ENCODE measurements at places on chromosomes 16 and 17.
A peak's percentile ranks its signal among the peaks of the same experiment; 100 is the strongest.

GRCh38 chr17:7436556-7437368, 1.5 kb downstream of the TMEM102 start:
- DNase-seq, result peak; percentile 83

- DNase-seq, result no peak
These were observed 3.9 kb downstream of the PAQR4 start for GRCh38 chr16:2973093-2973492.

DNA sequence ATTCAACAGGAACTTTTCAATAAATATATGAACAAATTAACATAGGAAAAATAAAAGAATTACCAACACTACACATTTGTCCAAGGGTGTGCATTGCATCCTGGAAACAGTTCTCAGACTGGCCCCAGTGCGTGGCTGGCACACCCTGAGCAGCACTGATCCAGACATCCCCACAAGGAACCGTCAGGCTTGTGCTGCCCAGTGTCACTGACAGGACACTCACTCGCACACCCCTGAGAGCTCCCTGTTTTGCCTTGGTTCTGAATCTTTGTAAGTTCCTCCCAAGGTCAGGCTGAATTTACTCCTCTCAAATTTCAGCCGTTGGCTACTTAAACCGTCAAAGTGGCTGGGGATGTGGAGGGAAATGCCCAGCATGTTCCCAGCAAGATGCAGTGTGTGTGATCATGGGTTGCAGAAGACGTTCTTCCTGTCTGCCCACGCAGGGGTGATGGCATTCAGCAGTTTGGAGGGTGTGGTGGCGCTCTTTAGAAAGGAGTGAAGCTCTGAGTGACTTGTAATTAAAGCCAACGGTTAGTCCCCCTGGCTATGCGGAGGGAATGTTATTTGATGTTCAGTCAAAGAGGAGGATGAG, 1.7 kb downstream of the MT2A start:
- DNase-seq, result no peak

GRCh38 chr16:89330177-89330856, 112.8 kb downstream of the ZNF778 start:
- DNase-seq, result no peak

- DNase-seq, result no peak
These were observed 879 bp upstream of the ACSF2 start for GRCh38 chr17:50424996-50425681.

- no peak for DNase-seq
These were observed 78.0 kb upstream of the AMZ2 start for GRCh38 chr17:68169840-68170239.

DNA sequence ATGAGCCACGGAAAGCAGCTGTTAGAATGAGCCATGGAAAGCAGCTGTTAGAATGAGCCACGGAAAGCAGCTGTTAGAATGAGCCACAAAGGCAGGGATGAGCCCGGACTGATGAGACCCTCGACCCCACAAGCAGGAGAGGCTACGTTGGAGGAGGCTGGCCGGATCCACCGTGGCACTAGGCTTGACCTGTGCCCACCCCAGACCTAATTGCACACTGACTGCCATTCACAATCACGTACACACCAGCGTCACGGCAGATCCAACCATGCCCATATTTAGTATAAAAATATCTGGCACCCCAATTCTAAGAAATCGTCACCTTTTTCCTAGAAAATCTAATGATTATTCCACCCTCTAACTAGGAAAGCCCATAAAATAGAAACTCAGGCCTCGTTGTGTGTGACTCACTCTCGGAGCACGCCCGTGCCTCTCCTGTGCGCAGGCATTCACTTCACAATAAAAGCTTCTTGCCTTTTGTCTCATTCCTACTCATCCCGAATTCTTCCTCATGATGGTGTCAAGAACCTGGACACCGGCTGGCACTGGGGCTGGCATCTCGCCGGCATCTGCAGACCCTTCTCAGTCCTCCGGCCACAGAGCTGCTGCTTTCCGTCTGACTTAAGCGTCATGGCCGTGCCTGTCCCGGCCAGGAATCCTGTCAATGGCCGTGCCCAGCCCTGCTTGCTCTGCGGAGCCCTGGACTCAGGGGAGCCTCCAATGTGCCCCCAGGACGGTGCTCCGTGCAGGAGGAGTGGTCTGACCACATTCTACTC, 5.5 kb upstream of the SECTM1 start:
- no peak for DNase-seq

- DNase-seq, result no peak
These were observed 3.8 kb downstream of the SMARCD2 start for GRCh38 chr17:63838631-63839171.

DNA sequence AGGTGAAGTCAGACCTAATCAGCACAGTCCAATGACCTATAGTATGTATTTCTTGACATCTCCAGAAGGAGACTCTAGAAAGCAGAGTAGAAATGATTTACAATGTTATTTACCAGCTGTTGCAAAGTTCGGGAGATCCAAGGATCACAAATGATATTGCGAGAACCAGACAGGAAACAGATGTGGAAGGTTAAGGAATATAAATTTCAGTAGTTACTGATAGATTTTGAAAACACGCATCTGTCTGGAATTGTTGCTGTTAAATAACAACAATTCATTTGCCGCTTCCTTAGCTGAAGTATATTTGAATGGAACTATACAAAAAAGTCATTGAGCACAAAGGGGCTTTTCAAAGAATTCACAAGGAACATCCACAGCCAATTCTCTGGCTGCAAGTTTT, 72.0 kb downstream of the STXBP4 start:
- DNase-seq, result no peak

DNA sequence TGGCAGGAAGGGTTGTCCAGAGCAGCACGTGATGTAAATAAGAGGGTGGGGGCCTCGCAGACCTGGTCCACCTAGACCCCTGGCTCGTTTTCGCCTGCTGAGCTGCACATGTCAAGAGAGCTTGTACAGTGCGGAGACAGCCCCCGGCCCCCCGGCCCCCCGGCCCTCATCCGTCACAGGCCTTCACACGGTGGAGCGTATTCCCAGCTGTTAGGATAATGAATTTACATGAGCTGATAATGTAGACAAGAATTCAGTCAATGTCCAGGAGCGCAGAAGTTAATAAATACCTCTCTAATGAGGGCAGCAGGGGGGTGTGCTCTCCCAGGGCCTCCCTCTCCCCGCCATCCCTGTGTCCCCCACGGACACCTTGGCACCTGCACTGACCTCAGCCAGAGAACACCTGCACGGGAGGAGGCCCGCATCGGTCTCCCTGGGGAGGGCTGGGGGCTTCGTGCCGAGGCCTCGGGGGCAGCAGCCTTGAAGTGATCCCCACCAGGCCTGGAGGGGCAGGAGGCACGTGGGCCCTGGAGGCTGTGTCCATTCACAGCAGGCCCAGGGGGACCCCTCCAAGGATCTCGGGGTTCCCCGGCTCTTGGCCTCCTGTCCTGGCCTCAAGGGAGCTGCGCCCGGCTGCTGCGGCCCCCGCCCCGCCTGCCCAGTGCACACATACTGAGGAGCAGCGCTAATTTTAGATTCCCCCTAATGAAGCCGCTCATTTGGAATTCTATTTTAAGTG, 14.6 kb downstream of the GSE1 start:
- no peak for DNase-seq

DNA sequence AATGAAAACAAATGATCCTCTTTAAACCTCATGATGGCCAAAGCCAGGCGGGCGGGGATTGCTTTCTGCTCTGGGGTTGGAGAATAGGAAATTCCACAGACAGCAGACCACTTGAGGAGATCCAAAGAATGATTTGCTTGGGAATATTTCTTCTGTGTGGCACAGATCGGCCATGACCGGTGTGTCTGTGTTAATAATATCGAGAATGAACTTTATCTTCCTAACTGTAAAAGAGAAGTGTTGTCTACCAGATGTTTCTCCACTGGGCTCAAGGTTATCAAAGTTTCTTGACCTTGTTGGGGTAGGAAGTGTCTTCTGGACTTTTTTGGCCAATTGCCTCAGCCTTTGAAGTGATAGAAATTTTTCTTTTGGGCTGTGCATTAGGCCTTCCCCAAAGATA, 186.6 kb upstream of the ZFHX3 start:
- DNase-seq, result no peak

DNA sequence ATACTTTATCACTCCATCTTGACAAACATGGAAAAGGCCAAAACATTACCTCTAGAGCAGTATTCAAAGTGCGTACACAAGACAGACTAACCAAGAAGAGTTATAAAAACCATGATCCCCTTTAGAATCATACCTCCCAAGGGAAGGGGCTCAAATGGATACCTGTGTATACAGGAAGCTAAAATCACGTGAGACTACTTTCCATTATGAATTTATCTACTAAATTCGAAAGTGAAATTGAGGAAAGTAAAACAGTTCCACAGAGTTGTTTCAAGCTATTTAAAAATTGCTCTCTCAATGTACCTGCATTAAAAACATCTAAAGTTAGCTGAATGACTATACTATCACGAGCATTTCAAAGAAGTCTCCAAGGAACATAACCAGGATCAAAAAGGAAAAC, 32.7 kb downstream of the AP1G1 start:
- no peak for DNase-seq

DNA sequence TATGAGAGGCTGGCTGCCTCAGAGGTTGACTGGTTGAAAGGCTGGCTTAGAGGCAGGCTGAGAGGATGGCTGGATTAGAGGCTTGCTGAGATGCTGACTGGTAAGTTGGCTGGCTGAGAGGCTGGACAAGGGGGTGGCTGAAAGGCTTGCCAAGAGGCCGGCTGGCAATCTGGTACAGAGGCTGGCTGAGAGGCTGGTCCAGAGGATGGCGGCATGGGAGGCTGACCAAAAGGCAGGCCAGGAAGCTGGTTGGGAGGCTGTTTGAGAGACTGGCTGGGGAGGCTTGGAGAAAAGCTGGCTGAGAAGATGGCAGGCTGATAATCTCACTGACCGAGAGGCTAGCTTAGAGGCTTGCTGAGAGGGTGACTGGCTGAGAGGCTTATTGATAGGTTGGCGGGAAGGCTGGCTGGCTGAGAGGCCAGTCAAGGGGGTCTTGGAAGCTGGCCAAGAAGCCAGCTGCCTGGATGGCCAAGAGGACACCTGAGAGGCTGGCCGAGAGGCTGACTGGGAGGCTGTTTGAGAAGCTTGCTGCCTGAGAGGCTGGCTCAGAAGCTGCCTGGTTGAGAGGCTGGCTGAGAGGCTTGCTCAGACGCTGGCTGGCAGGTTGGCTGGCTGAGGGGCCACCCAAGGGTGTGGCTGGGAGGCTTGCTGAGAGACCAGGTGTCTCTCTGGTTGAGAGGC, 34.2 kb upstream of the ACSM2B start:
- DNase-seq, result no peak

DNA sequence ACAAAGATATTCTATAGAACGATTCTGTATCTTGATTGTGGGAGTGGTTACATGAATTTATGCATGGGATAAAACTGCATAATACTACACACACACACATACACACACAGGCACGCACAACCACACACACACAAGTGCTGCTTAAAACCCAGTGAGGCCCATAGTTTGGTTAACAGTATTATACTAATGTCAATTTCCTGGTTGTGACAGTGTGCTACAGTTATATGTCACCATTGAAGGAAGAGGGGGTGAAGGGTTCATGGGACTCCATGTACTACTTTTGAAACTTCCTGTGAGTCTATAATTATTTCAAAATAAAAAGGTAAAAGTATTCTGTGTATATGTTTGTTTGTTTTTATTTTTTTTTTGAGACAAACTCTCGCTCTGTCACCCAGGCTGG, 8.1 kb downstream of the ZC3H7A start:
- no peak for DNase-seq

GRCh38 chr17:41620583-41621434, 3.6 kb downstream of the KRT17 start:
- no peak for DNase-seq

DNA sequence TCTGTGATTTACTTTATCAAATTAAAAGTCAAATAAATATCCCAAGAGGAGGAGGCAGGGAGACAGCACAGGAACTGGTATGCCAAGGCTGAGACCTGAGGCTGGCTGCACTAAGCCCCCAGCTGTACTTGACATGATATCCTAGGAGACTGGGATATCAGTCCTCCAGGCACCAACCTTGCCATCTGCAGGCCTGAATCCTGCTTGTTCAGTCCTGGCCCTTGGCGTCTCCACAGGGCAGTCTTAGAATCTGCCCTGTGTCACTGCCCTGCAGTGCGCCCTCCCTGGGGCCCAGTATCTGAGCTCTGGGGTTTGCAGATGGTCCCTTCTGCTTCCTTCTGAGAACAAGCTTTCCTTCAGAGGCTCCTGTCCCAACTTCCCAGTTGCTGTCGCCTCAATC, 75.9 kb downstream of the HS3ST3A1 start:
- no peak for DNase-seq

DNA sequence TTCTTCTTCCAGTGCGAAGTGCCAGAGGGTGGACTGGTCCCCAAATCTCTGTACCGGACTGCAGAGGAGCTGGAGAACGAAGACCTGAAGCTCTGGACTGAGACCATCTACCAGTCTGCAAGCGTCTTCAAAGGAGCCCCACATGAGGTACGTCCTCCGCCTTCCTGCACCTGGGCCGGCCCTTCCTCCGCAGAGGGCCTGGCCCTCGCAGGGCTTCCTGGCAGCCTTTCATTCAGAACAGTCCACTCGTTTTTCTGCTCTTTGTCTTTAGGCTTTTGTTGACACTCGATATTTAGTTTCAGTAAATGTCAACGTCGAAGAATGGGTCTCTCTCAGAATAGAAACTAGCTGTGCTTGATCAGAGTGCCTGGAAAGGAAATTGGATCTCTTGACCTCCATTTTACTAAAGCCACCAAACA, 68.6 kb downstream of the SEC14L1 start:
- DNase-seq, result peak; percentile 12

DNA sequence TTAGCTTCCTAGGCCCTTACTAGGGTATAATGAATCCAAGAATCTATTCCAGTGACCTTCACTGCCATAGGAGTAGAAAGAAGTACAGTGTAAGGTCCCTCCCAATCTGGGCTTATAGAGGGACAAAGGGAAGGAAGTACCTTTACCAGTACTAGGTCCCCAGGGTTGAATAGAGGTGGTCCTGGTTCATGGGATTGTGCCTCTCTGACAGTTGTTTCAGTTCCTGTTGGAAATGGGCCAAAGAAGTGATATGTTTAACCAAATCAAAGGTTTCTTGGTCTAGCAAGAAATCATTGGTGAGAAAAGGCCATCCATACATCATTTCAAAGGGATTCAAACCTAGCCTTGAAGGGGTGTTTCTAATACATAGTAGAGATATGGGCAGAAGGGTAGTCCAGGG, 16.0 kb upstream of the ZNHIT3 start:
- no peak for DNase-seq

DNA sequence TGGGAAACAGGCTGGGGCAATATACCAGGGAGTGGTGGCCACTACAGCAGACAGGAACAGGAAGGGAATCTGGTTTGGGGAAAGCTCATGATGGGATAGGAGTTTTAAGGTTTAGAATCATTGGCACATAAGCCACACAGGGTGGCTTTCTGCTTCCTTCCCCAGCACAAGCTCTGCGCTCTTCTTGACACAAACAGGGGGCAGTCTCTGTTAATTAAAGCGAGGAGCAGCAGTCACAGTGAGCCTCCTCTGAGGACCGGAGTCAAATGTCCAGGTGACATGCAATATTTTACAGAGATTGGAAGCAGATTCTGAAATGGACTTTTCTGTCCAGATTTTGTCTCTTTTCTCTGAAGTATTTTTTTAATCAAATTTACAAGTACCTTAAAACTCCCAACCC, 2.8 kb upstream of the SHISA9 start:
- DNase-seq, result no peak

All from NCI-H1930 (cell line).